ENCODE measurements at places on chromosomes 3 and 15. TPM values are rescaled to one million over a fixed set of nuclear protein-coding genes. Genes with fewer than 3 reads are reported as not detected.

PIF1 gene
- 5.2 TPM for polyA plus RNA-seq

PAQR5 gene
- polyA plus RNA-seq, result 6.0 TPM

SMC4 gene
- polyA plus RNA-seq, result 34.7 TPM

DISP2 gene
- polyA plus RNA-seq, result 0.43 TPM

PATL2 gene
- 0.37 TPM for polyA plus RNA-seq

DNA sequence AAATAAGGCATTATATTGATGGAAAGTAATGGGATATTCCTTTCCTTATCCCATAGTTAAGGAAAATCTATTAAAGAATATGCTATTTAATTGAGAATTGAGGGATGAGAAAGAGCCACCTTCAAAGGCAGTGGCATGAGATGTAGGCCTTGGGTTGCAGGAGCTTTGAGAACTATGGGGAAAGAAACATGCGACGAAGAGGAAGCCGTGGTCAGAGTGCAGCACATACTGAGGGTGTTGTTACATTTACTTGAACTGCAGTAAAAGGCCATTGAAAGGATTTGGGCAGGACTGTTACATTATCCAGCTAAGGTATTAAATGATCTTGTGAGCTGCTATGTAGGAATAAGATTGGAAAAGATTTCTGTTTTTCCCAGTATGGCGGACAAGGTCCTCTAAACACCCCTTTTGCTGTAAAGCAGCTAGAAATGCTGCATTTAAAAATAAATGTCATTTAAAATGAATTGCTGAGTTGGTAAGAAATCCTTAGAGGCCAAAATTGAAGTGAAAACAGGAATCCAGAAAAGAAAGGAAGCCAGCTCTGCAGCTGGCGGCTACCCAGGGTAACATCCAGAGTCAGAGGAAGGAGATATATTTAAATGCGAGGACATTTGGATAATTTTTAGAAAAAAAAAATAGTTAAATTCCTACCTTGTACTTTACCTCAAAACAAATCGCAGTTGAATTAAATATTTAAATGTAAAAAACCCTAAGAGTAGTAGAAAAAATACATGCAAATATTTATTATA is 61.7 kb downstream of the IL1RAP start:
- no peaks in the 10 kb centered on the region for H3K36me3 ChIP-seq
- H3K4me1 ChIP-seq, result no peaks in the 10 kb centered on the region
- no peak for DNase-seq

- H3K27ac ChIP-seq, result no peak overlapping the region
- no peaks in the 10 kb centered on the region for H3K27me3 ChIP-seq
- H3K4me3 ChIP-seq, result peak overlapping the region; percentile 30
- peak; percentile 65 for DNase-seq
- no peaks in the 10 kb centered on the region for H3K36me3 ChIP-seq
These were observed 186.7 kb downstream of the NLGN1 start for GRCh38 chr3:173584093-173584837.

DNA sequence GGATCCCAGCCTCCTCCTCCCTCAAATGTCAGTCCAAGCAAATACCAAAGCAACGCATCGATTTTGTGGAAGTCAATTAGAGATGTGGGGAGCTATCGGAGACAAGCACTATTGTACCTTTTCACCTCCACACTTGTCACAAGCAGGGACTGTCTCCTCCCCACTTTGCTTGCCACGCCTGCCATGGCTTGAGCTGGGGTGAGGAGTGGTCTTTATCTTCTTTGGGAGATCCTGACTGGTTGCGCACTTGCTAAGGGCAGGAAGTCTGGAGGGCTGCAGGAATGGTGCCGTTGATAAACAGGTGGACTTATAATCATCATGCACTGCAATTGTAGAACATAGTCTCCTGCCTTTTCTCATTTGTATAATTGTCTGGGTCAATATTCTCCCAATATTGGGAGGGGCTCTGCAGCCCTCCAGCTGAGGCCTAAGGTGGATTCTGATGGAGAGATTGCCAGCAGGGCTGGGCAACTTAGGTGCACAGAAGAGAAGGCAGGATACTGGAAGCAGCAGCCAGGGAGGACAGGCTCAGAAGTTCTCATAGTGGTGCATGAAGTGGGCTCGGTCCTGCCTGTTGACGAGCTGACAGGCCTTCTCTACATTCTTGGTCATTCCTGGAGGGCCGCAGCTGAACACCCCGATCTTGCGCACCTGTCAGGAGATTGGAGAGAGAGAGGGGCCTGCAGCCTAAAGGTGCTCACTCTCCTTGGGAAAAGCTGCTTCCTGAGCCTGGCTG is 20.2 kb downstream of the DUOX2 start:
- DNase-seq, result no peak
- H3K4me3 ChIP-seq, result no peak overlapping the region
- H3K27ac ChIP-seq, result no peak overlapping the region
- H3K36me3 ChIP-seq, result no peaks in the 10 kb centered on the region
- no peaks in the 10 kb centered on the region for H3K4me1 ChIP-seq
- peaks cover 3% of the 10 kb centered on the region for H3K27me3 ChIP-seq

GRCh38 chr3:46929324-46929723 is 47.2 kb downstream of the CCDC12 start:
- H3K4me3 ChIP-seq, result no peak overlapping the region
- no peak for DNase-seq
- no peaks in the 10 kb centered on the region for H3K27me3 ChIP-seq

GRCh38 chr15:95840004-95840403 is 490.5 kb upstream of the NR2F2 start:
- no peaks in the 10 kb centered on the region for H3K27me3 ChIP-seq
- H3K36me3 ChIP-seq, result no peaks in the 10 kb centered on the region
- peak; percentile 96 for DNase-seq
- H3K4me1 ChIP-seq, result peaks cover 6% of the 10 kb centered on the region

GRCh38 chr3:15055019-15055557 is 10.0 kb downstream of the MRPS25 start:
- no peaks in the 10 kb centered on the region for H3K4me1 ChIP-seq
- no peak overlapping the region for H3K27ac ChIP-seq
- H3K27me3 ChIP-seq, result no peaks in the 10 kb centered on the region
- peak; percentile 54 for DNase-seq
- peaks cover 15% of the 10 kb centered on the region for H3K36me3 ChIP-seq

- no peak overlapping the region for H3K27ac ChIP-seq
- DNase-seq, result no peak
- H3K4me3 ChIP-seq, result no peak overlapping the region
- H3K27me3 ChIP-seq, result no peaks in the 10 kb centered on the region
These were observed 304.3 kb downstream of the MAGI1 start for GRCh38 chr3:65734382-65734781.

DNA sequence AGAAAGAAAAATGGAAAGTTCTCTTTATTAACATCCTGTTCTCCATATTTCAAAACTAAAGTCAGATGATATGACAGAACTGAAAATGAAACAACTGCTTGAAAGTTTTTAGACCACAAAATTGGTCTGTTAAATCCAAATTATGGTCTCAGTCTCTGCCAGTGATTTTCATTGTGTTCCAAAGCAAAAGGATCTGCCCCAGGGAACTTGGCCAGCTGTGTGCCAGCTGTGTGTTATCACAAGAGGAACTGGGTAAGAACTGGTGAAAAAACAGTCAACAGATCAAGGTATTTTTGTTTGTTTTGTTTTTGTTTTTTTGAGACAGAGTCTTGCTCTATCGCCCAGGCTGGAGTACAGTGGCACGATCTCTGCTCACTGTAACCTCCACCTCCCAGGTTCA is 323.3 kb downstream of the CTNNB1 start:
- no peak overlapping the region for H3K27ac ChIP-seq
- H3K4me1 ChIP-seq, result no peaks in the 10 kb centered on the region
- no peak for DNase-seq
- H3K27me3 ChIP-seq, result no peaks in the 10 kb centered on the region

- no peak for DNase-seq
- H3K27me3 ChIP-seq, result no peaks in the 10 kb centered on the region
- H3K4me3 ChIP-seq, result no peak overlapping the region
- no peak overlapping the region for H3K27ac ChIP-seq
- H3K4me1 ChIP-seq, result peaks cover 12% of the 10 kb centered on the region
These were observed 19.9 kb upstream of the EBLN2 start for GRCh38 chr3:73041537-73041936.

DNA sequence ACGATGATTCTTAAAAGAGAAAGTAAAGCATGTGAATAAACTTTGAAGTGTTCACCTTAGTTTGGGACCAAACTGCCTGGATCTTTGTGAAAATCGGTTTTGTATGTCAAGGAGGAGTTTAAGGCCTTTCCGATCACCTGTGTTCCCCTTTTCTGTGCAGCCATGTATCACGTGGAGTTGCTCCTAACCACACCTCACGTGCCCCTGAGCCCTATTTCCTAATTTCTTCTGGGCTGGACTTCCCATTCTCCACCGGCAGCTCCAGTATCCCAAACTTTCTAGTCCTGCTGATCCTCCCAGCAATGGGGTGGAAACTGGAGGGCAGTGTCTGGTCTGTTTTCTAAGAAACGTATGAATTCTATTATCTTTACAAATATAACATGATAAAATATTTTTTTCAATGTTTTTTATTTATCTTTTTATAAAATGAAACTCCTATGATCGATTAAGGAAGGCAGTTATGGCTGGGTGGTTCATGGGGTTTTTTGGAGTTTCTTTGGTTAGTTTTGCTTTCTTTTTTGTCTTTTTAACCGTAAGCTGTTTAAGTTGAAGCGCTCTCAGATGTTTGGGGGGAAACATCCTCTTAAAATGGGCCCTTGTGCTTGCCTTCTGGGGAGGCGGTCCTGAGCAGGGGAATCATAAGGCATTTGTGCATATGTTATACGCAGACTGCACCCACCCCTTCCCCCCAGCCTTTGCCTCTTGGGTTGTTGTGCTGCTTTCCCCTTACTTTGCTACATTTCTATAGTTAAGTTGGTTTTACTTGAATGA is 43.6 kb upstream of the WWTR1 start:
- H3K4me3 ChIP-seq, result peak overlapping the region; percentile 9
- H3K27ac ChIP-seq, result no peak overlapping the region
- no peaks in the 10 kb centered on the region for H3K36me3 ChIP-seq
- H3K27me3 ChIP-seq, result no peaks in the 10 kb centered on the region
- peaks cover 6% of the 10 kb centered on the region for H3K4me1 ChIP-seq

DNA sequence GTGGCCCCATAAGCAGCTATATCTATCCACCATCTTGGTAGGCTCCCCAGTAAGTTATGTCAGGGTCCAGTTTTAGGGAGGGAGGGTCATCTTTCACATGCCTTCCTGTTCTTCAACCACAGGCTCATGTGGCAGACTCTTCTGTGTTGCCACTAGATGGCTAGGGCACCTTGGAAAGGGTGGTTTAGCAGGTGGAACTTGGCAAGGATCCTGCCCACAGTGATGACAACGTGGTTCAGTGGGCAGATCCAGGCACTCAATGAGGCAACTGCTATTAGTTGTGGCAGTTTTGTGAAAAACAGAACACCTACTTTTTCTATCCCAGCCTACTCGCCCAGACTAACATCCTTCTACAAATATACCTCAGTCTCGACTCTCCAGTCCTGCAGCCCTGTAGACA is 7.2 kb upstream of the RBP1 start:
- no peaks in the 10 kb centered on the region for H3K4me1 ChIP-seq
- no peak overlapping the region for H3K27ac ChIP-seq
- no peaks in the 10 kb centered on the region for H3K36me3 ChIP-seq
- H3K4me3 ChIP-seq, result no peak overlapping the region

DNA sequence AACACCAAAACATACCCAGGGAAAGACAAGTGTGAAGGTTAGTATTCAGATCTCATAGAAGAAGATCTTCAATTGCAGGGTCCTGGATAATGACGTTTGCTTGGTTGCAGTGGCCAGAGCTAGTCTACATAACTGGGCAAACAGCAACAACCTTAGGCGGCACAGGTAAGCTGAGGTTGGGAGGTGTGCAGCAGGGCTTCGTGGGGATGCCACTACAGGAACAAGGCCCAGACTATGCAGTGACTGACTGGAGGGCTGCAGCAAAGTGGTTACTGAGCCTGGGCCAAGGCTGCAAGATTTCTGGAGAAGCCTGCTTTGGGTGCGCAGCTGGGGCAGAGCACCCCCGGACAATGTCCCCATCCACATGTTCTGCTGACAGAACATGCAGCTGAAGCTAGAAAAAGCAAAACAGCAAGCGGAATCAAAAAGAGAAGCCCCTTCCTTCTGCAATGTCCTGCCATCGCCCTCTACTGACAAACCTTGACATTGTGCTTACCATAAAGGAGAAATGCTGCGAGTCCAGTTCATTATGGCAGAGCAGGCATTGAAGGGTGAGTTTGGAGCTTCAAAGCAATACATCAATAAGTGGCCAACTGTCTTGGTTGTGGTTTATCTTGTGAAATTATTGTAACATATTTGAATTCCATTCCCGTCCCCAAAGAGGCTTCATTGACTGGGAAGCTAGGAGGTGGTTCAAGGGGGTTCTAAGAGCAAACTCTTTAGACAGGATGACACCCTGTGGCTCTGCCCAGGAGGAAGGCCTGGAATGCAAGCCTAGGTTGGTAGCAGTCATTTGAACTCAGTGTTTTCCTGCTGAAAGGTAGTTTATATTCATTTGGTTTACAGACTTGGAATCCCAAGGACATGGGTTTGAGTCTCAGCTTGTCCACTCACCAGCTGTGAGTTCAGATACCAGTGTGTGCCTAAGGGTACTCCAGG is 217.0 kb downstream of the PDCD6IP start:
- H3K27me3 ChIP-seq, result no peaks in the 10 kb centered on the region
- H3K4me1 ChIP-seq, result peaks cover 9% of the 10 kb centered on the region

DNA sequence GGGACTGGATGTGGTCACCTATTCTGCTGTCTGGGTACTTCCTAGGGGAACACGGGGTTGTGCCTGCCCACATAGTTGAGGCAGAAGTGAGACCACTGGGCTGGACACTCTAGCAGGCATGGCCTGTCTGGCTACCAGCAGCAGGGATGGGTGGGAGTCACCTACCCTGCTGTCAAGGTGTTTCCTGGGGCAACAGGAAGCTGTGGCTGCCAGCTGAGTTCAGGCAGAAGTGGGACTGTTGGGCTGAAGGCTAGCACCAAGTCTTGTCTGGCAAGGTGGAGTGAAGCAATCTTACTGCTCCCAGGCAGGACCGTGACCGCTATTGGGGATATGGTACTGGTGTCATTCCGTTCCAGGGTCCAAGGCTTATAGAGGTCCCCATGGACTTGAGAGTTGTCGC is 20.3 kb upstream of the ZDHHC23 start:
- DNase-seq, result no peak
- no peak overlapping the region for H3K27ac ChIP-seq
- no peaks in the 10 kb centered on the region for H3K27me3 ChIP-seq
- no peaks in the 10 kb centered on the region for H3K36me3 ChIP-seq
- no peaks in the 10 kb centered on the region for H3K4me1 ChIP-seq

DNA sequence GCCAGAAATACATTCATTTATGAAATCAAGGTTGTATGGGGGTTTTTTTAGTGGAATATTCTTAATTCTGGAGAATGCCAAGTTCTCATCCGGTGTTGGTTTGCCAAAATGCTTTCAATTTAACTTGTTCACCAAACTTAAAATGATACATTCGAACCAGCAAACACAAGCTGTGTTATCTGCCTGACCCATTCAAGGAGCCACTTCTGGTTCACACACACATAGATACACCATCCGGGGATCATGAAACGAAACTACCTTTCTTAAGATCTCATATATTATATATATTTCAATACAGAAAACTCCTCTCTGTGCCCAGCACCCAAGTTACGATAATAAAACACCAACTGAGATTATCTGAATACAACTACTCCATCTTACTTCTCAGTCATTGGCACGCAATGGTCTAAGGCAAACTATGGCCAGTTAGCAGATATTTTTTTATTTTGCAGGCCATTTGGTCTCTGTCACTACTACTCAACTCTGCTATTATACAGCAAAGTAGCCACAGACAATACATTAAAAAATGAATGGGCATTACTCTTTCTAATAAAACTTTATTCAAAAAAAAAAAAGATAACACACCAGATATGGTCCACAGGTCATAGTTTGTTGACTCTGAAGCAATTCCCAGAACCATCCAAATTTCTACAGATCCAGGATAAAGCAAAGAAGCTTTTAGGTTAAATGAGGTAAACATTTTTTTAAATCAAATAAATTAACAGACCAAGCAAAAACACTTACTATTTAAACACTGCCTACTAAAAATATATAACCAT is 89.6 kb downstream of the TBL1XR1 start:
- no peak overlapping the region for H3K27ac ChIP-seq
- no peak for DNase-seq
- H3K4me3 ChIP-seq, result no peak overlapping the region
